ENCODE measurements at places on chromosomes 5 and 9. TPM values are rescaled to one million over a fixed set of nuclear protein-coding genes. Genes with fewer than 3 reads are reported as not detected.

RAB3C gene
- polyA plus RNA-seq, result 3.9 TPM

FAM114A2 gene
- polyA plus RNA-seq, result 34.2 TPM

DNA sequence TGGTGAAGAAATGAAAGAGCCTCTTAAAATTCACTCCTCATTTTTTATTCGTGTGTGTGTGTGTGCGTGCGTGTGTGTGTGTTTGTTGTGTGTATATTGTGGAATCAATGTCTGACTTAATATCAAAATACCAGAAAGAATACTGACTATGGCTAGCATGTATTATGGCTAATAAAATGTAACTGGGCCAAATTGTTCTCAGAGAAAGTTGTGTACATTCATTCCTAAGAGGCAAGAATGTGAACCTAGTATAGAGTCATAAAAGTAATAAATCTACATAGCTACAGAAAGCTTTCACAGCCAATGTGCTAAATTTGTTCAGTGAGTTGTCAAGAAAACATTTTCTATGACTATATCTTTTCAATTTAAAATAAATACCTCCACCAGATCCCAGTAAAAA lies 211.5 kb downstream of the EBF1 start:
- DNase-seq, result no peak

DNA sequence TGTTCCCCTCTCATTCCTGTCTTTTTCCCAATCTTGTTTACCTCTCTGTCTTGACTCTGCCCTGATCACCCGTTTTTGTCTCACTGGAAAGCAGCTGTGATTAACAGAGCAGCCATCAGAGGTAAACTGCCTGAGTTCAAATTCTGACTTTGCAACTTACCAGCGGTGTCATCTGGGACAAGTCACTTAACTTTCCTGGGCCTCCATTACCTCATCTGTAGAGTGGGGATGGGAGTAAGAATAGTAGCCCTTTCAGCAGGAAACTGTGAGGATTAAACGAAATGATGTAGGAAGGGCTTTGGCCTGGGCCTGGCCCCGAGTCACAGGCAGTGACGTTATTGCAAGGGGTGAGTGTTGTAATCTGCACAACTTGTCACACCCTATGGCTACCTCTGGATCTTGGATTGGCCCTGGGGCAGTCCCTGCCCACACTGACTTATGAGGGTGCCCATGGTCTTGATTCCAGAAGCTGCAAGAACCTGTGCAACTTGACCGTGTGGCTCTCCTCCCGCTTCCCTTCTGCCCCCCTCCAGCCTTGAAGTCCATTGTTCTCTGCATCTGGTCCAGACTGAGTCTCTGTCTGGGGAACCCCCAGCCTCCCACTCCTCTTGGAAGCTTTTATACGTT lies 657 bp upstream of the PCDH12 start:
- no peak for DNase-seq

DNA sequence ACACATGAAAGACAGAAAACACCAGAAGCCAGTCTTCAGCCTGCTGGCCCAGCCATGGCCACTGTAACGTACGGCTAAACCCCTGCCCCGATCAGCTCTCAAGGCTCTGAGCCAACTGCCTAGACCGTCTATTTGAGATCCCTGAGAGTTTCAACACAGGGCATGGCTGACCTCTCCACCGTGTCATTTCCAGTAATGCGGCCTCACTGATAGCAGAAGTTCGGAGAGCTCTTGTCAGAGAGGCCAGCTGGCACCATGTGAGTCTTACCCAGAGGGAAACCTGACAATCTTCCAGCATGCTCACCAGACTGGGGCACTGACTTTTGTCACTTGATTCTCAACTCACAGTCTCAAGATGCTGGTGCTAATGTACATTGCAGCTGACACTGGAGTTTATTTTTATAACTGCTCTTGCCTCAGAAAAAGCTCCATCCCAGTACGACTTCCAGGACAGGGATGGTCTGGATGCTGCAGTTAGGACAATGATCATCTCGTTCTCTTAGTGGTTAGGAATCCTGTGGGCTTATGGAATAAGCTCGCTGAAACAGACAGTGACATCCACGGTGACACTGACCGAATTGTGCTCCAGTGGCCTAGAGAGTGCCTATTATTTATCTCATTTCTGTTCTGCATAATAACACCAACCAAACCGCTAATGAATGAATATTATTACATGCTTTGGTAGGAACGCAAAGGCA lies 372.7 kb downstream of the ICE1 start:
- no peak for DNase-seq

Measured in right renal pelvis (tissue), 4 donors.